ENCODE measurements at places on chromosomes 4 and X.

DNA sequence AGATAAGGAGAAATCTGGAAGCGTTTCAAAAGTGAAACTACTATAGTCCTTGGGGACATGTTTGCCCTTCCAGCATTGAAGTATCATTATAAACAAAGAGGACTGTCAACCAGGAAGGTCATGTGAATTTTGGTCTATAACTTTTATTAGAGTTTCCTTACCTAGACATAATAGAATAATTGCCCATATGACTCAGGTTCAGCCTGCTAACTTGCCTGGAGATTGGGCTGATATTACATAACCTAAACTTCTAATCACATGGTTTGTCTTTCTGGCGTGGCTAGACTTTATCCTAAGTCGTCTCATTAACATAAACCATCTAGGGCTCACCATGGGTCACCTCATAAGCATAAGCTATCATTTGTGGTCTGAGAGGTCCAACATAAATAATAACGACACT is 775.9 kb downstream of the CENPC start:
- no peak for DNase-seq

DNA sequence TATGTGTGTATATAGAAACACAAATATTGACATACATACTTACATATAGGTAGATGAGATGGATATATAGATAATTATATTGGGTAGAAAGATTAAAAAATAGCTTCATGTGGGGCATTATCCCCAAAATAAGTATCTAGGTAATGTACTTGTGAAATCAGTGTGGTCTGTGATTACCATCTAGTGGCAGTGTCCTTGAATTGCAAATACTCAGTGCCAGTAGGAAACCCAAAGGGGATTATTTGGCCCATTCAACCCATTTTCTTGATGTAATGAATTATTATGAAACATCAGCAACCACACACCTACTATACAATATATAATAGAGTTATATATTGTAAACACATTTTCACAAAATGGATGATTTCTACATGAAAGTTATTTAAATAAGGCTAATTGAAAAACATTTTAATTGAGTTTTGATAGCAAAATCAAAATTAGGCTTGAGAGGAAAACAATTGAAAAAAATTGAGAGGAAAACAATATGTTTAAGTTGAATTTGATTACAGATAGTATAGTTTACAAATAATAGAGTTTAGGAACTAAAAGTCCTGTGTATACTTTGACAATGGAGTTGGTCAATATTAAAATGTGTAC is 389.4 kb downstream of the GALNTL6 start:
- DNase-seq, result peak; percentile 3

DNA sequence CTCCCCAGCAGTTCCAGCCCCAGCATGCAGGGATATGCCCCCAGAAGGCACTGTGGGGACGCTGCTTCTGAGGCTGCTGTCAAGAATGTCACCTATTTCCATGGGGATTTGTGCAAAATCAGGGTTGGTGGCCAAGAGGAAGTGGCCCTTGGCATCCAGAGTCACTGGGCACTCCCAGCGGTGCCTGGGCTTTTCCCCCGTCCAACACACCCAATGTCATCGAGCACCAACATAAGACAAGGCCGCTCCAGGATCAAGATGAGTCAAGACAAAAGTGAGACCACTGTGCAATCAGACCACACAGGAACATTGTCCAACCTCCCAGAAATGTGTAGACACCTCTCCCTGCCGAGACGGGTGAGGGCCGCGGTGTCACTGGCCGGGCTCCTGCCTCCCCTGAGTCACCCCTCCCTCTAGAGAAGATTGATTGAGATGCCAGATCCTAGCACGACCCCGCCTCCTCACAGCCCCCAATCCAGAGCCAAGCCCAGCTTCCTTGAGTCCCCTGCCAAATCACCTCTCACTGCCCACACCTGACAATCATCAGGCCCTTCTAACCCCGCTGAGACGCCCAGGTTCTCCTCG is 194.3 kb downstream of the AFAP1 start:
- DNase-seq, result no peak

DNA sequence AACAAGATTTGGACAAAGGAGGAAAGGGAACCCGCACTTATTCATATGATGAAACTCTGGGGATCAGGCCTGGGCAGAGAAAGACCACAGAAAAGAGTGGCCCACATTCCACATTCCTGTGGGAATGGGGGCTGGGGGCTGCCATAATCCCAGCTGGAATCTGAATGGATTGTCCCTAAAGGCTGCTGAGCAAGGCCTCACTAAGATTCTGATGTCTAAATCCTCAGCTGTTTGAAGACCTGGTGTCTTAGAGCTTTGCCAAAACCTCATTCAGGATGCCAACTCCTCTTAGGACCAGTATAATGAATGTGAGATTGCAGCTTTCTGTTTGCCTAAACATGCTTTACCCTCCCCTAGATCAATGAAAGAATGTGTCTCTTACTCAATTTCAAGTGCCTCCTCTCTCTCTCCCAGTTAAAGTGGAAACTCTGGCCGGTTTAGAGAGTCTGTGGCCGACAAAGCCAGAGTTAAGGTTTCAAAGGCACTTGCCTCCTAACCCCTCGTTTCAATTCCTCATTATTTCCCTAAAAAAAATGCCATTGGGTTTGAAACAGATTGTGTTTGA is 33.3 kb upstream of the GPC4 start:
- DNase-seq, result no peak

DNA sequence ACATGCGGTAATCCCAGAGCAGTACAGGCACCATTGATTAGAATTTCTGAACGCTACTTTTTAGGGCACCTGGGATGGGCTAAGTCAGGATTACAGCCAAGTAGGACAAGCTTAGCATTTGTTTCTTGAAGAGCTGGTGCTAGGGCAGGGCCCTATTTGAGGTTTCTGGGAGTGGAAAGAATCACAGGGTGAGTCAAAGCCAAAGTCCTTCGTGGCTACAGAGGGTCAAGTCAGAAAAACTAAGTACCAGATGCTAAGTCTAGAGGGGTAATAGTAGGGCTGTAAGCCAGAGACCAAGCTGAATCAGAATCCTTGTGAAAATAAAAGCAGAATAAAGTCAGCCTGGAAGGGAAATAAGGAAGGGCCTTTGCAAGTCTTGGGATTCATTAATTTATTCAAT is 448.6 kb downstream of the ZIC3 start:
- no peak for DNase-seq

- DNase-seq, result no peak
Measured at GRCh38 chr4:13054420-13054970, 429.6 kb downstream of the RAB28 start.

DNA sequence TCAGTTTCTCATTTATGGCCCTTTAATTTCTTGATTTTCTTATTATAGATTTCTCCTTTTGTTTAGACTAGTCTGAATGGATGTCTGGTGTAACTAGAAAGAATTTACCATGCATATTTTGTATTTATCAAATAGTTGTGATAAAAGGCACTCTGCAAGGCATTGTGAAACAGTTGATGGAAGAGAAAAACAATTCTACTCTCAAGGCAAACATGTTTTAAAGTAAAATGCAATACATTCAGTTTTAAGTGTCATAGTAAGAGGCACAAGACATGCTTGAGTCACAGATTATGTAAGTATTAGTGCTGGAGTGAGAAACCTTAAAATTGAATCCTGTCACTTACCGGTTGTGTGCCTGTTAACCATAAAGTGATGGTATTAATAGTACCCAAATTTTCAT is 283.3 kb upstream of the DKK2 start:
- DNase-seq, result no peak

DNA sequence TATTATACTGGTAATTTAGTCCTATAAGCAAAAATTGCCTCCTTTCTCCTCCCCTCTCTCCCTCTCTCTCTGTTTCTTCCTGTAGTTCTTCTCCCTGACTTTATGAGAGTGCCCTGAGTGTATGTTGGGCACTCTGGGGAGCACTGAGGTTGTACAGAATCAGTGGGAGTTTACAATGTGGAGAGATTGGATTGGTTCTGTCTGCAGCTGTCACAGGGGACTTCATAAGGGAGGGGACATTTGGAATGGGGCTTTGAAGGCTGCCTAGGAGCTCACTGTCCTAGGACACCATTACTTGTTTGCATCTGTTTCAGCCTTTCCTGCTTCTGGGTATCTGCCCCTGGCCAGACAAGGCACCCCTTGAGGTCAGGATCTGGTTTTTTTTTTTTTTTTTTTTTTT is 22.9 kb downstream of the SH3TC1 start:
- no peak for DNase-seq

DNA sequence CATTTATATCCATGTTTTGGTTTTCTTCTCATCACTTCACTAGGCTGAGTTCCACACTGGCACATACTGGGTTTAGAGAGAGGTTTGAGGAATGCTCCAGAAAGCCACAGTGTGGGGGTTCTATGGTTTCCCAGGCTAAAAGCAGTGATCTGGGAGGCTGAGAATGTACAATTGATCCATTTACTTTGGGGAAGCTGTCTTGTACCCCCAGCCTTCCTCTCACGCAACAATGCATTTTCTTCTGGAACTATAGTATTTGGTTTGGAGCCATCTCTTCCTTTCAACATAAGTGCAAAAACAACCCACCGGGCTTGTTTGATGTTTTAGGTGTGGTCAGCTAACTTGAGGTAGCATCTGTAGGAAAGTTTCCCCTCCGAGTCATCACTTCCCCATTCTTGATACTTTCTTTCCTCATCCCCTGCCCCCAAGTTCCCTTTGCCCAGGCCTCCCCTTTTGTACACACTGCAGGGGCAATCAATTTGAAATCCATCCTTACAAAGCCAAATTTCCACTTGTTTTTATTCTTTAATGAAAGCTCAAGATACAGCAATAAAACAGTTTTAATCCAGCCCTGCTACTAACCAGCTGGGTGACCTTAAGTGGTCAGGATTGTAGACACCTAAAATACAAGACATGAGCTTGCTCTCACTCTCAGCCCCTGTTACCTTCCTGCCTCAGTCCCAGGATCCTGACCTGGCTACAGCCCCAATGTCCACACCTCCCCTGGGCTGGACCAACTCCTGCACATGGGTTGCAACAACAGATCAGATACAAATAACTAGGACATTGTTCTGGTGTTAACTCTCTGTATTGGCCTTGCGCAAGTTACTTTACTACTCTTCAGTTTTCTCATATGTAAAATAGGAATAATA is 109.2 kb downstream of the FHDC1 start:
- no peak for DNase-seq

GRCh38 chr4:145703850-145704497 is 24.0 kb downstream of the C4orf51 start:
- no peak for DNase-seq

DNA sequence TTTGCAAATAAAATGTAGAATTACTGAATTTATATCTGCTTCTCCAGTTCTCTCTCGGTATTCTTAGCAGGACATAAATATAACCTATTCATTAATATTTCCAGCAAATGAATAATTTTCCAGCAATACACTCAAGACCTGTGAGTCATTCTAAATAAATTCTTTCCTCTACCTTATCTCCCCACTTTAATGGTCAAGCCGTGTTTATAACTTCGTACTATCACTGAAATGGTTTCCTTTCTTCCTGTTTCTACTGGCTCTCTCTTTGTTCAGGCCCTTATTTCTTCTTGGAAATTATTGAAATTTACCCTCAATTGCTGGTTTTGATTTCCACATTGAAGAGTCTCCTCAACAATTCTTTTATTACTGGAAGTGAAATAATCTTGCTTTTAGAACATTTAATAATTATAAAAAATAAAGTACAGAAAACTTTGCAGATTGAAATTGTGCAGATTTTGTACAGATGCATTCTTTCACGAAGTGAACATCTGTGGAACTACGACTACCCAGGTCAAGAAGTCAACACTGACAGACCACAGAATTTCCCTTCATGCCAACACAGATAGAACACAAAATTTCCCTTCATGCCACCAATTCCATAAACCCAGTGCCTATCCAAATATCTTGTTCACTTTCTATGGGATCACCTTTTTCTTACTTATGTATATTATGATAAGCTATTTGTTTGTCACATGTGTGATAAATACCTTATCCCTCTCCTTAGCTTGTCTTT is 205.7 kb downstream of the FAT4 start:
- no peak for DNase-seq

Measured in left renal pelvis (tissue), 4 donors.